Stimulated activated CD4-positive, alpha-beta T cell treated with anti-CD3 and anti-CD28 coated beads, Interleukin-15, amount 100 ng/mL, for 24 hours (primary cell): ENCODE measurements at places on chromosomes 2 and 18.

DNA sequence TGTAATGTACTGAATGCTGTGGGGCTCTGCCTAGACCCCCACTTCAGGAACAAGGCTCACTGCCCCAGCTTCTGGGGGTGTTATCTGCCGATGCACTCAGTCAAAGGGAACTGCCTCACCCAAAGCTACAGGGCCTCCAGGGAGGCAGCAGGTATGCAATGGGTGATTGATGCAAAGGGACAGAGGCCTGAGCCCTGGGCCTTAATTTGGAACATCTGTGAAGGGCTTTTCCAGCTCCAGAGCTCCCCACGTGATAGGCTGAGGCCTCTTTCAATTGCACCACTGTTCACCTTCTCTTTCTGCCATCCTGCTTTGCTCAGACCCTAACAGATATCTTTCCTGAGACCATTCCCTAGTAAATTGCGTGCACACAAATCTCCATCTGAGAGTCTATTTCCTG is 131.0 kb downstream of the ATL2 start:
- DNase-seq, result no peak

DNA sequence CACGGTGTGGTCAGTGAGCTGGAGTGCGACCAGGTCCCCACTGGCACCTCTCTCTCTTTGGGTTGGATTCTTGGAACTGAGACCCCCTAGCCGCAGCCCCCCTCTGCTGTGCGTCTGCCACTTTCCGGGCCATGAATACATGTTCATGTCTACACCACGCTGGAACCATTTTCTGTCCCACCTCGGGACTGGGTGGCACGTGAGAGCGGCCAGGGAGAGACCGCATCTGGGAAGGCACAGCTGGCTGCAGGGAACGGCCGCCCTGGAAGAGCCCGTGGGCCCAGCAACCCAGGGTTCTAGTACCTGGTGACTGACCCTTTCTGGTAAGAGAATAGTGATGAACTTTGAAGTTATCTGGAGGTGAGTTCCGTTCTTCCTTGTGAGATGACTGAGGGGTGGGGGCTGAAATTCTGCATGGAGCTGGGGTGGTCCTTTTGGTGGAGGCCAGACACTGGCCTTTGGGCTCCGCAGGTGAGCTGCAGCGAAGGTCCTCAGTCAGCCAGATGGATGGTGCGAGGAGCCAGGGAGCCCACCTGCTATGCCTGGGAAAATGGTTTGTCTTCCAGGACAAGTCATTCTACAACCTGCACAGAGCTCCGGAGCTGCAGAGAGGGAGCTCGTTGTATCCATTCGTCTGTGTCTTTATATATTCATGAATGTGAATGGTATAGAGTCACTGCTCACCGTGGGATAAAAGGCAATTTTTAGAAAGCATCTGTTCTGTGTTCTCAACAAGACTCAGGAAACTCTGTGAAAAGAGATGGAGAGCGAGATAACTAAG is 223.5 kb downstream of the NDUFA10 start:
- DNase-seq, result no peak

DNA sequence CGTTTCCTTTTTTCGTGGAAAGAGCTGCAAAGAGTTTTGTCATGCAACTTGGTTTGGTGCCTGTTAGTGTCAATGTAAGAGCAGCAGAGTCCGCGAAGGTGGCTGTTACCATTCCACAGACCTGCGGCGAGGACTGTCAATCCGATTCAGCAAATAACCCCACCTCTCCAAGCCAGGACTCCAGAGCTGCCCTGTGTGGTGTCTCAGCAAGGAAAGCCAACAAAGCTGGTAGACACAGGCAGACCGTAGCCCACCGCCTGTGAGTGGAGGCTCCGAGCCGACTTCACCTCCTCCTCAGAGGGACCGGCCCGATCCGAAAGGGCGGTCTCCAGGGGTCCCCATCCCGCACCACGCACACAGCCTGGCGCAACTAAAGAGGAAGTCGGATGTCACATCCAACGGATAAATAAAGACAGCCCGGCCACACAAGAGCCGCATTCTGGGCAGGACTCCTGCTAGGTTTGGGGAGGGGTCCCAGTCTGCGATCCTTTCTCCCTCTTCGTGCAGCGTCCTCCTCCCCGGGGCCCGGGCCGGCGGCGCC is 819 bp downstream of the ANKRD44 start:
- peak; percentile 59 for DNase-seq

- DNase-seq, result no peak
Observed at GRCh38 chr2:60948926-60949579, 67.7 kb downstream of the REL start.

- DNase-seq, result no peak
Observed at GRCh38 chr18:33828949-33829348, 250.9 kb downstream of the ASXL3 start.

- no peak for DNase-seq
Observed at GRCh38 chr18:45835057-45835636, 9.7 kb downstream of the SIGLEC15 start.

- peak; percentile 52 for DNase-seq
Observed at GRCh38 chr2:172710584-172711047, 25.0 kb upstream of the RAPGEF4 start.
